T-cell (primary cell): ENCODE measurements at places on chromosomes 1 and 21.

- DNase-seq: no peak
Observed at GRCh38 chr1:76998582-76999223, 131.4 kb downstream of the ST6GALNAC5 start.

- DNase-seq: no peak
Observed at GRCh38 chr1:54171016-54171415, 18.2 kb upstream of the CDCP2 start.

- peak; percentile 78 for DNase-seq
Observed at GRCh38 chr1:159945483-159946241, at the start of gene IGSF9. Gene IGSF9 (minus strand): TSS chr1:159945613. CDS start chr1:159943454, 2,159 bp downstream.

DNA sequence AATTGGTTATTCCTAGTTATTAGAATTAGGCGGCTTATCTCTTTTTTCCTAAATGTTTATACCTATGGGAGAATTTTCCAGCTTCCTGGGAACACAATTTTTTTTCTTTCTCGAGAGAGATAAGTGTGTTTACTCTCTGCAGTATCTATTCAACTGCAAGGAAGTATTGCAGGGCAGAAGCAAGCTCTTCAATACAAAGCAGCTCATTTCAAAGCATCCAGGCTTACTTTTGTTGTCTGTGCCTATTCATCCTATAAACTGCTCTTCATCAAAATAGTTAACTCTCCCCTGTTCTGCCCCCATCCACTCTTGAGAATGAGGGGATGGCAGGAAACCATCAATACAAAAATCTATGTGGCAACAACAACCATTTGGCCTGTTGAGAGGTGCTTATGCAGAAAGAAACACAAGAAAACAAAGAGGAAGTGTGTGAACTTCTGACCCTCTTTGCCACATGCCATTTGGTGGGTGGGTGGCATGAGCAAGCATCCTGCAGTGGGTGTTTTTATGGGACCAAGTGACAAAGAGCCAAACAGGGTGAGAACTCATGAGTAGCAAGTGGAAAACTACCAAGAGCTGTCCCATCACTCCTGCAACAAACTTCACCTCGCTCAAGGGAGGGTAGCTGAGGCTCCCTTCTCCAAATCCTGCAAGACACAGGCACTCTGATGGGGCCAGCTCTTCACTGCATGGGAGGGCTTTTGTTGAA is 50.6 kb upstream of the MRPS6 start:
- peak; percentile 42 for DNase-seq

GRCh38 chr1:240465531-240465940 is 146.4 kb downstream of the GREM2 start:
- no peak for DNase-seq
